NCI-H1417 (cell line): ENCODE measurements at places on chromosomes 6 and 20.

DNA sequence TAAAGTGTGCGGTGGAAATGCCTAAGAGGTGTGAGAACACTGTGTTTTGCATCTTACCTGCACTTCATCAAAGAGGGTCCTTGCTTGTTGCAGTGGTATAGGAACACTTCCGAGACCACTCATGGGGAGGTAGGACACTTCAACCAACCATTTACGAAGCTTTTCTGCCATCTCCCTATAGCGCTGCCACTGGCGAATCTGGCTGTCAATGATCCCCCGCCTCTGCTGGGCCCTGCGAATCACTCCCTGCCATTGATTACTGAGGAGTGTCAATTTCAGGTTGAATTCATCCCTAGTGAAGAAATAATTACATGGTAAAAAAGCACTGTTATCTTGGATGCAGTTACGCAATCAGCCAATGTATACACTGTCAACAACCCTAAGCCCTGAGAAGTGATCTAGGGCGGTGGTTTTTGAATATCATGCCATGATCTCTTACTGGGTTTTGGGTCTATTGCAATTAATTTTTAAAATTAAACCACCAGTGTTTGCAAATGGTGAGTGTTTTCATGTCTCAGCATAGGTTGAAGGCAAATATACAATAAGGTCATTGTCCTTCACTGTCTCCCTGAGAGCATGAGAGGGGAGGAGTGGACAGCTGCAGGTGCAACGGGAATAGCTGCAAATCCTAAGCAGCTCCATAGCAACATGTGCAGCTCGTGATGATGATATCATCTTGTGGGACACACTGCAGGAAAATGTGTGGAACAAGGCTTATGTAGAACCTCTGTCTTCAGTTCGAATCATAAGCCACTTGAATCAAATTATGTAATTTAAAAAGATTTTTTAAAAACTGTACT lies 400.6 kb downstream of the ESR1 start:
- DNase-seq = peak; percentile 95

DNA sequence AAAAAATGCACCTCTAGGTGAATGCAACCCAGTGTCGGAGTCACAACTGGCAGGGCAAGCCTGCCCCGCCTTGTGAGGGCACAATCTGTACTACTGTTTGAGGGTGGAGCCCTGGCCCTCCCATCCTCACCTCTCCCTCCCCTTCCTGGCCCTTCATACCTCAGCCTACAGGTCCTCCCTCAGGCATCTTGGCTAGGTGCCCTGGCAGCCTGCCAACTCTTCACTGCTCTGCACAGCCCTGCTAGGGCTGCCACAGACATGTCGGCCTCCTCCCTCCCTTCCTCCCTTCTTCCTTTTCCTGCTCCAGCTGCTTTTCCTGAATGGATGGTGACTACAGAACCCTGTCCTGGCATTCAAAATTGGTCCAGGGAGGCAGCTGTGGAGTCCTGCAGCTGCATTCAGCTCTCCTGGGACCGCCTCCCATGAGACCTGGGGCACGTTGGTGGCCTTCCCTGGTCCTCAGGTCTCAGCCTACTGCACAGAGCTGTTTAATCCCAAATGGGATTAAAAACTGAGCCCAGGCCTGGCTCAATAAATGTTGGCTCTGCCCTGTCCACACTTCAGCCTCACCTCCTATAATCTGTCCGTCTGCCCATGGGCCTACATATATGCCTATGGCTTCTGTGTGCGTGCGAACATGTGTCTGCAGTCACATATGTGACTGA lies 52.7 kb downstream of the CDH22 start:
- peak; percentile 97 for DNase-seq

DNA sequence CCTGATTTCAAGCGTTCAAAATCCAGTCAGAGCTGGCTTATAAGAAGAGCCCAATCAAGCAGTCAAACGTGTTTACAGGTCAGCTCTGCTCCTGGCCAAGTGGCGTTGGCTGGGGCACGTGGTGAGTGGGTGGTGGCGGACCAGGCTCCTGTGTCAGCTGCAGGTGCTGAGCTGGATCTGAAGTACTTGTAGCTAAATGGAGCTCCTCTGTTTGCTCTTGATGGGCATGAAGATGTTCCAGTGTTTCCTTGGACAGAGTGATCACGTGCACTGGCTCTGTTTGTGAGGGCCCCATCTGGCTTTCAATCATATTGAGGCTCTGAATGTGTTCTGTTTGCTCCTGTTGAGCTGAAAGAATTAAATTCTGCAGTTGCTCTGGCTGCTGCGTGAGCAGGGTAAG lies 10.2 kb upstream of the MICAL1 start:
- peak; percentile 96 for DNase-seq

- DNase-seq = no peak
Measured at GRCh38 chr6:163998496-163998895, 584.0 kb downstream of the QKI start.

GRCh38 chr6:154230910-154231595 lies 125.5 kb downstream of the IPCEF1 start:
- DNase-seq = no peak

GRCh38 chr20:25212242-25212641 lies 16.7 kb downstream of the ENTPD6 start:
- DNase-seq = no peak

- DNase-seq = no peak
Measured at GRCh38 chr6:50720623-50721022, 7.3 kb downstream of the TFAP2D start.

DNA sequence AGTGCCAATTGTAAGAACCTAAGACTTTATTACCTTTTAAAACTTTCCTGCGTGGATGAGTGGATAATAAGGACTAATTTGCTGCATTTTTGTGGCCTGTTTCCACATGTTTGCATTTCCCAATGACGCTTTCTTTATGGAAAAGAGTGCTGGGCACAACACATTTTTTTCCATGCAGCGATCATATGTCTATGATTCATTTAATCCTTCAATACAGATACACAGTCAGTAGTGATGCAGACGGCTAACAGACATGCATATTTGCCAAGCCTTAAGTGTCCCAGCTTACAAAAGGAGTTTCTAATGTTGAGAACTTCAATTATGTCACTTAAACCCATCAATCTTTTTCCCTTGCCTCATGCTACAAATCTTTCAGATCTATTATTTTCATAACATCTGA lies 239.8 kb upstream of the PREP start:
- peak; percentile 64 for DNase-seq

DNA sequence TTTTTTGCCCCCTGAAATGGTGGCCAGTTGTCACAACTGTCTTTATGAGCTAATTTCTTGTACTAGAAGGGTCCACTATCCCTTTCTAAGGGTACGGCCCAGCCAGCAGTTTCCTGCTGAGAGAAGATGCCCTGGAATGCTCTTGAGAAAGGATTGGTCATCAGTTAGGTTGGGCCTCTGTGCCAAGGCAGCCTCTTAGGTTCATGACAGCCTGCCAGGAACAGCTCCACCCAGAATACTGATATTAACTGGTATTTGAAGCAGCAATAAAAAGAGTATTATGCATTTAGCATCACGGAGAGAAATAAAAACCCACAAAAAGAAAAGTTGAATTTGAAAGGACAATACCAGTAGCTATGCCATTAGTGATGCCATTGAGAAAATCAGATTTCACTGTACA lies 9.0 kb upstream of the HINT3 start:
- DNase-seq = no peak

DNA sequence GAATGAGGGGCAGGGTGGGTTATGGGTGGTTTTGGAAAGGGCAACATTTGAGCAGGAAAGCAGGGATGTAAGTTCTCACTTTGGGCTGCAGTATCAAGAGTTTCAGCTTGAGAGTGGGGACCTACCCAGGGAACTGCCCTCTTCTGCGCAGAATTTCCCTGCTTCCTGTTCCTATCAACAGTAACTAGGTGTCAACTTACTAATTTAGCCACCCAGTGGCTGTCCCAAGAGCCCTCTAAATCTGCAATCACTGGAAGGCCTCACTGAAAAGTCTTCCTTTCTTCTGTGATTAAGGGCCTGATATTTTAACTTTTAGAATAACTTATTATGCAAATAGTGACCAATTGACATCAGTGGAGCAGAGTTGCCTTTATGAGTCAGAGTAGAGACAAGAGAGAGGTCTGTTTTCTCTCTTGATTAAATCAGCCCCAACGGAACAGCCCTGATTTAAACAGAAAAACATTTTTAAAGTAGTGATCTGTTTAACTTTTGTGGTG lies 118.2 kb upstream of the RIPOR2 start:
- no peak for DNase-seq

DNA sequence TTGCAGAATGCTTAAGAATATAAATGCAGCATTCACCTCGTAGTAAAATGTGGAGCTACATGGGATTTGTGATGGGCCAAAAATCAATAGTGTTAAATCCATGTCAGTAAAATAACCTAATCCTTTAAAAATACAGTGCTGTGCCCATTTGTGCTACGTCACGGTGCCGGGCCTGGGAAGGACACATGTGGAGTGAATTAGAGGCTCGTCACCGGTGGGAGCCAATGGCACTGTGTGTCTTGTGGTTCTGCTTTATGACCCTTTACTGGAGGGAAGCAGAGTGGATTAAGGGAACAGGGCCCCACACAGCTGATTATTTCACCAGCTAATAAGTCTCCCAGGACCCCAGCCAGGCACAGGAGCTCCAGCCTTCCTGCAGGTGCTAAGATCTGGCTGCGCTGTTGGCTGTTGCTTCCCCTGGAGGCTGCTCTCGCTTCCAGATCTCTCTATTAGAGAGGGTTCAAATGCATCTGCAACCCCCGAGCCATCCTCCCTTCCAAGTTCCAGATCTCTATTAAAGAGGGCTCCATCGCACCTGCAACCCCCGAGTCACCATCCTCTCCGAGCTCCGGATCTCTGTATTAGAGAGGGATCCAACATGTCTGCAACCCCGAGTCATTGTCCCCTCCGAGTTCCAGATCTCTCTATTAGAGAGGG lies 405.8 kb downstream of the CDH4 start:
- DNase-seq = no peak

DNA sequence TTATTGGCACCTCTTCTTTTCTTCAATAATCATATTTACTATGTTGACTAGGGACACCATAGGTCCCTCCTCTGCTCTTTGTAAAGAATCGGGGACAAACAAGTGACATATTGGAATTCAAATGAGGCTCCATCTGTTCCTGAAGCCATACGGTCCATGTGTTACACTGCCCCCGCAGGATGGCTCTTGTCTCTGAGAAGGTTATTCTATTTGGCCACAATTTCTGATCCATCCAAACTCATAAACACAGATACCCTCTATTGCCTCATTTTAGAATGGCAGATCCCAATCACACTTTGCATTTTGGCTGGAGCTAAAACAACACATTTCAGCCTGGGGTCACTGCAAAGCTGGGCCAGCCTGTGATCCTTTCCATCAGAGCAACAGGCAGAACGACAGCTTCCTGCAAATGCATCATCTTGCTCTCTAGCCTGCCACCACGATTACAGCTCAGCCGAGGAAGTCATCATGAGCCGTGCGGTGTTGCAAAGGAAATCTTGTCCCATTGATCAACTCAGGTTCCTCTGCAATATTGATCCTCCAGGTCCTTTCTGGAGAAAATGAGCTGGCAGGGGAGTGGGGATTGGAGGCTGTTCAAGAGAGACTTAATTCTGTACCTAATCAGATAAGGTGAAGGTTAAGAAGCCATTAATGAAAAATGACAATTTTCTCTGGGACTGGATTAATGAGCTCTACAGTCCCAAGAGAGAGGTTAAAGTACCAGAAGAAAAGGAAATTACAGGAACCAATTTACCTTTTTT lies 73.1 kb downstream of the AGPAT4 start:
- no peak for DNase-seq

GRCh38 chr20:53530440-53530839 lies 63.2 kb downstream of the ZNF217 start:
- no peak for DNase-seq

DNA sequence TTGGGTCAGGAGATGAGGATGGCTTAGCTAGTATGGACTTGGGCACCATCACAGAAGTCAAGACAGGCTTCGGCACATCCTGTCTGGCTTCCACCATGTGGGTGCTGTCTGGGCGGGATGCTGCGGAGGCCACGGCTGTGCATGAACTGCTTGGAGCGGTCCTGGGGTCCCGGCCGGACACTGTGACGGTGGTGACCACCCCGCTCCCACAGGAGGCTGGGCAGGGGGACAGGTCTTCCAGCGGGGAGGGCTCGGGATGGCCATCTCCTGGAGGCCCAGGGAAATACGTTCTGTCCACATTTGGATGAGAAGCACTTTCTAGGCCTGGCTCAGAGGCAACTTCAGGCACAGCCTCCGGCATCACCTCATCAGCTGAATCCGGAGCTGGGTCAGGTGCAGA lies 32.1 kb upstream of the TCFL5 start:
- no peak for DNase-seq

DNA sequence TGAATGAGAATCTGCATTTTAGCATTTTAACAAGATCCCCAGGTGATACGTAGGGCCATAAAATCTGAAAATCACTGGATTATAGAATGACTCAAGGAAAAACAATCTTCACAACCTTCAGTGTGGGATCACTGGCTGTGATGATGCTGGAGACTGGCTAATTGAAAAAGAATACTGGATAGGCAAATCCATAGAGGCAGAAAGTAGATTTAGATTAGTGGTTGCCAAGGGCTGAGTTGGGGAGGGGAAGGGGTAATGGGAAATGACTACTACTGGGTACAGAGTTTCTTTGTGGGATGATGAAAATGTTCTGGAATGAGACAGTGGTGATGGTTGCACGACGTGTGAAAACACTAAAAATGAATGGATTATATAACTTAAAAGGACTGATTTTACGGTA lies 84.1 kb downstream of the CDK19 start:
- no peak for DNase-seq

DNA sequence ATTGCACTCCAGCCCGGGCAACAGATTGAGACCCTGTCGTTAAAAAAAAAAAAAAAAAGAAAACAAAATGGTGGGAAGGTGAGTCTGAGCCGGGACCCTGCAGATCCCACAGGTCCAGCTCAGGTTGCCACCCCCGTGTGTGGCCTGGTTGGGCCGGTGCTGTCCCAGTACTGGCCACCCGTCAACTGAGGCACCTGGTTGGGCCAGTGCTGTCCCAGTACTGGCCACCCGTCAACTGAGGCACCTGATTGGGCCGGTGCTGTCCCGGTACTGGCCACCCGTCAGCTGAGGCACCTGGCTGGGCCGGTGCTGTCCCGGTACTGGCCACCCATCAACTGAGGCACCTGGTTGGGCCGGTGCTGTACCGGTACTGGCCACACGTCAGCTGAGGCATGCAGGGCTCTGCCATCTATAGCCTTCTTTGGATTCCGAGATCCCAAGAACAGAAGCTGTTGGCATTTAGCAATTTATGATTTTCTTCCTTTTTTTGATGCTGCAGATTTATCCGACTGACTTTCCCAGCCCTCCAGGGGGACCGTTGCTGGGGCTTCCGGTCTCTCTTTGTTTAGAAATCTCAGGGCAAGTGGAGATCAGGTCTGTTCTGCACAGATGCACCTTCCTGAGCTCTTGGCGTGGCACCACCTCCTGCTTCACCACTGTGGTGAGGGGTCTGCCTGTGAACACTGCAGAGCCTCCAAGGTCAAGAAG lies 113.8 kb downstream of the SYCP2 start:
- no peak for DNase-seq
